ENCODE measurements at places on chromosomes 2 and 18.

DNA sequence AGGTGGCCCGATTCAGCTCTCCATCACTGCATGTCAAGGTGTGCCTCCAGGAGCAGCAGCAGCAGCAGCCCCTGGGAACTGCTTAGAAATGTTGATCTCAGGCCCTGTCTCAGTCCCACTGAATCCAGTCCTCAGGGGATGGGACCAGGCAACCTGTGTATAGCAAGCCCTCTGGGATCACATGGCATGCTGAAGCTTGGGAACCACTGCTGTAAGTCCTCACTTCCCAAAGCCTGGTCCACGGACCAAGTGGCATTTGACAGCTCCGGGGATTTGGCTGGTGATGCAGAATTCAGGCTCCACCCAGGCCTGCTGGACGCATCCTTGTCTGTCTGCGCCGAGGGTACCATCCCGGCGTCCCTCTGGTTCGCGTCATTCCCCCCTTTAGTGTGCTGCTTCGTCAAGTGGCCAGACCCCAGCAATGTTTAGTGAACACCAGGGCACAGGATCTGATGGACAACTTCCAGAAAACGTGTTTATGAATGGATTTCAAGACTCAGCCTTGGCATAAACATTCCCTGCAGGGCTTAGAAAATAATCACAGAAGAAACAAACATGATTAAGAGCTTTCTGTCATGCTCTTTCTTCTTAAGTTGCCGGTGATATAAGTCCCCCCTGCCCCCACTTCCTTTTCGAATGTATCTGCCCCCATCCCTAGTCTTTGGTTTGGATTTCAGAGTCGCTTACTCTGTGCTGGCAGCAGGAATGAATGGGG, 234.0 kb downstream of the GBX2 start:
- DNase-seq = no peak

- DNase-seq = no peak
These were observed 361.8 kb upstream of the MEIS1 start for GRCh38 chr2:66073172-66073571.

GRCh38 chr2:38277245-38278116, 99.6 kb downstream of the ATL2 start:
- DNase-seq = no peak

- DNase-seq = no peak
These were observed 29.7 kb upstream of the CCDC150 start for GRCh38 chr2:196609806-196610205.

GRCh38 chr2:239465017-239466001, 64.5 kb upstream of the HDAC4 start:
- DNase-seq = peak; percentile 68

- DNase-seq = no peak
These were observed 179.9 kb upstream of the NCKAP5 start for GRCh38 chr2:133748007-133748700.
